Activated CD4-positive, alpha-beta T cell treated with anti-CD3 and anti-CD28 coated beads, Interleukin-2, amount 50 U/mL, for 1 hour (primary cell): ENCODE measurements at places on chromosomes 6 and 20.

- no peak for DNase-seq
Observed at GRCh38 chr6:39389484-39389767, 66.9 kb upstream of the KCNK16 start.

- no peak for DNase-seq
Observed at GRCh38 chr6:85096976-85097375, 332.6 kb upstream of the TBX18 start.

DNA sequence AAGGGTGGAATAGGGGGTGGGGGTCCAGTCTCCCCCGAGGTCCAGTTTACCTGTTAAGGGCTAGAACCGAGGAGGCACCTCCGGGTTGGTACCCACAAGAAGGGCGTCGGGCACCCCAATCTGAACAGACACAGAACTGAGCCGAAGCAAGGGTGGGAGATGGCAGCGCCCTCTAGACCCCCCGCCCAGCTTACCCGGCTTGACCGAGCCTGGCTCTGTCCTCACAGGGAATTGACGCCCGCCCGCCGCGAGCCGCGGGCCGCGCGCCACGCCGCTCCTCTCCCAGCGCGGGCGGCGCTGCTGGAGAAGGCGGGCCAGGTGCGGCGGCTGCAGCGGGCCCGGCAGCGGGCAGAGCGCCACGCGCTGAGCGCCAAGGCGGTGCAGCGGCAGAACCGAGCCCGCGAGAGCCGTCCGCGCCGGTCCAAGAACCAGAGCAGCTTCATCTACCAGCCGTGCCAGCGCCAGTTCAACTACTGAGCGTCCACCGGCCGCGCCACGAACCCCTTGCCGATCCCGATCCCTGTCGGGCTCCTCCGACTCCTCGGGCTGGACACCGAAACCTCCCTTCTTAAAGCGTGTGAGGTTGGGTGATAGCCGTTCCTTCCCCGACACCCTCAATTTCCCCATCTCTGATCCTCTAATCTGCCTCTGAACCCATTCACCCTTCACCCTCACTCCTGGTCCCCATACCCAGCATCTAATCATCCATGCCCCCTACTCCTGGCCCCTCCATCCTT is 5.9 kb downstream of the TP53INP2 start:
- no peak for DNase-seq

DNA sequence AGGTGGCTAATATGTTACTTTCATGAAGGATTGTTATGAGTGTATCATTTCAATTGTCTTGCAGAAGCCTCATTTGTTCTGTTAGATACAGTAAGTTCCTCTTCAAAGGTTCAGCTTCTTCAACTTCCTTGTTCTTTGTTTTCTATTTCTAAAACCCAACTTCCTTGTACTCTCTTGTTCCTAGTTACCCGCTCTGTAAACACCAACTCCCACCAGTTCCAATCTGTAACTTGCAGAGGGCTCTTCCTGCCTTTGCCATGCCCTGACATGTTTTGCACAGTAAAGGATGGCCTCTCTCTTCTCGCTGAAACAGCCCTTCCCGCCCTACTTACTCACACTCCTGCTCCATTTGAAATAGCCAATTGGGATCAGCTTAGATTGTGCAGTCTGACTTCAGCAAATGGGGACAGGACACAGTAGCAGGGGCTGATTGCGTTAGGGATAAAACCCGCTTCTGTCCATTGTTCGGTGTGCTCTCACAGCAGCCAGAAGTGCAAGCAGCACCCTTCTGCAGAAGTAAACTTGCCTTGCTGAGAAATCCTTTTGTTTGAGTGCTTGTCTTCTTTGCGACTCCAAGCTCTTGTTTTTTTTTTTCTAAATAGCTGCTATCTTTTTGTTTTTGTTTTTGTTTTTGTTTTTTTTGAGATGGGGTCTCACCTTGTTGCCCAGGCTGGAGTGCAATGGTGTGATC is 45.9 kb upstream of the POU5F1 start:
- DNase-seq = no peak

DNA sequence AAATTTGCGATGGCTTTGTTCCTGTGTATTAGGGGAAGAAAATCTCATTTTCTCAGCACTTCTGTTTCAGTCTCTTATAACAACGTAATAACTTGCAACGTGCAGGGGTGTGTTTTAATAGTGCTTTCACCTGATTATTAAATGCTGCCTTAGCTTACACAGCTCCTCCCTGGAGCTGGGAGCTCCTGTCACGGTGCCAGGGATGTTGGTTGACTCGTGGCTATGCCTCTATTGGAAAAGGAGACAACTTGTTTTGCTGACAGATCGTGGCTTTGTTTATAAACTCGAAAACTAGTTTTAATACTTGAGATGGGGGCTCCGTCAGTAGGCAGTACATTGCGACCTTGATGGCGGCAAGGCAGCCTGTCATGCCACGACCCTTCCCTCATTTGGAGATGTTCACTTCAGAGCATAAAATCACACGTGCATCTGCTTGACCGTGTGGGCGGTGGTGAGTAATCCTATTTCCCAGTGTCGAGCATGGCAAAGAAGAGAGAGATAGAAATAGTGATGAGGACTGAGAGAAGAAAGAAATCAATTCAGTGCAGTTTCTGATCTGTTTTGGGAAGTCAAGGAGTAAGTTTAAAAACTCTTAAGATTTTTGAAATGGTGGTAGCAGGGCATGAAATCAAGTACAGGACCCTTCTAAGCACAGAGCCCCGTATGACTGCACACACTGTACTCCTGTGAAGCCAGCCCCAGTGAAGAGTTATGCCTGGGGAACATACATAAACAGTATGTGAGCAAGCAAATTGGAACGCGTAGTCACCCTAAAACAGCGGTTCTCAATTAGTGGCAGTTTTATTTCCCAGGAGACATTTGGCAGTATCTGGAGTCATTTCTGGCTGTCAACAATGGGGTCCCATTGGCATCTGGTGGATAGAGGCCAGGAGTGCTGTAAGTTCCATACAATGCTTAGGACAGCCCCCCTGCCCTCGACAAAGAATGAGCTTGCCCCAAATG is 147.2 kb downstream of the DOK5 start:
- no peak for DNase-seq

DNA sequence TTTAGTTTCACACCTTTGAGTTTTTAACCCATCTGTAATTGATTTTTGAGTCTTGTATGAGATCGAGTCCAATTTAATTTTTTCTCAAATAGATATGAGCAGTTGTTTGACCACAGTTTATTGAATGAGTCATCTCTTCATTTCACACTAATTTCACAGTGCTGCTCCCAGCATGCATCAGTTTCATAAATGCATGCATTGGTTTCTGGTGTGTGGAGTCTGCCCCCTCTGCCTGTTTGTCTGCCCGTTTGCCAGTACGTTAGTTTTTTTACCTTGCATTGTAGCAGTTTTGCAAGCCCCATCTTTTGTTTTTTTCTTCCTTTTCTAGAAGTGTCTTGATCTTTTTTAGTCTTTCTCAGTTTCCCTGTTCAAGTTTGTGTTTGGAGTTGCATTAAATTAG is 11.9 kb downstream of the SLX4IP start:
- DNase-seq = peak; percentile 28

DNA sequence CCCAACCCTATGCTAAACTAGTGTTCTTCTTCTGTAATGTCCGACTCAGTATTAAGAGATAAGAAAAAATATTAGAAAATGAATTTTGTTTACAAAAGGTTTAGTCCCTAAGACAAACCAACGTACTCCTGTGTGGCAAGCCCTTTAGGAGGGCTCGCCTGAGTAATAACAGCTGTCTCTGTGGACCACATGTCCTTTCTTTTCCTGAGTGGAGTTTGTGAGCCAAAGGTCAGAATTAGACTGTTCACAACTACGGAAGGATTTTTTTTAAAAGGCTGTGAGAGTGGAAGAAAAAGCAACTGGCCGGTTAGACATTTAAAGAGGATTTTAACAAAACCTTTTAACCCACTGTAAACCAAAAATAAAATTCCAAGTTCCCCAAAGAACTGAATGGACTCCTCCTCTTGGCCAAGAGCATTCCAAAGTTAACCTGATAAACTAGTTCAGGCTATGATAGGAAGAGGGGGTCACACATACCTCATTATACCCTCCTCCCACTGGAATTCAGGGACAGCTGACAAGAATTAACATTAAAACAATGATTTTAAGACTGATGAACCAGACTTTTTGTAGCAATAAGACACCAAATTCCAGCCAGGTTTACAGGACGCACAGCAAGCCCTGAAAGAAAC is 43.5 kb downstream of the FAM184A start:
- DNase-seq = no peak

DNA sequence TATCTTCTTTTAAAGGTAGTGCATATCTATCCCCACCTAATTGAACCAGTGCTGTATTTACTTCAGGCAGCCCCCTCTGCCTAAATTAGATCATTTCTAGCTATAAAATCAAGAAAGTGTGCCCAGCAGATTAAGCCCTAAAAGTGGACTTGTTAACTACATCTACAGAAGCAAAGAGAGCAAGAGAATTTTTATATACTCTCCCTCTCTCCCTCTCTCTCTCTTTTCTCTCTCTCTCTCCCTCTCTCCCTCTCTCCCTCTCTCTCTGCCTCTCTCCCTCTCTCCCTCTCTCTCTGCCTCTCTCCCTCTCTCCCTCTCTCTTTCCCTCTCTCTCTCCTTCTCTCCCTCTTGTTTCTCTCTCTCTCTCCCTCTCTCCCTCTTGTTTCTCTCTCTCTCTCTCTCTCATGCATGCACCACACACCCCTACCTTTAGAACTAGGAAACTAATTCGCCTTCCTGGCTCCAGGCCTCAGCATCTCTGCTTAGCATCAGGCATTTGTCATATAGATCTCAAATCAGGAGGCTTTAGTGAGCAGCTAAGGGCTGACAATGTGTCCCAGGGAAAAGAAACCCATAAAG is 71.4 kb downstream of the FOXA2 start:
- DNase-seq = no peak

DNA sequence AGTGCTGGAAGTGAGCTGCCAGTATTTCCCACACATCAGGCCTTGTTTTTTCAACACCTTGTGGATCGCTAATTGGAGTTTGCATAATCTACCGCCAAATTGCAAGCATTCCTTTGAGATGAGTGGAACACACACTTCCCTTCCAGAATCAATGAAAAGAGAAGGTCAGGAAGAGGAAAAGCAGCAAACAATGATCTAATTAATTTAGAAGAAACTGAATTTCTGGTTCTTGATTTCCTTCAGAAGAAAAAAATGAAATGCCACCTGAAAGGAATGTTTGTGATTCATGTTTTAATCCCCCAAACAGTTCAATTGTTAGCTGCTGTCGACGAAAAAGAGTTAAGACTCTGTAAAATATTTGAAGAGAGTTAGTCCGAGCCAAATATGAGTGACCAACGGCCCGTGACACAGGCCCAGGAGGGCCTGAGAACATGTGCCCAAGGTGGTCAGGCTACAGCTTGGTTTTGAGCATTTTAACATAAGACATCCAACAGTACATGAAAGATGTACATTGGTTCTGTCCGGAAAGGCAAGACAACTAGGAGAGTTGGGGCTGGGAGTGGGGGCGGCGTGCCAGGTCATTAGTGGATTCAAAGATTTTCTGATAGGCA is 182.3 kb downstream of the MTFR2 start:
- no peak for DNase-seq

- DNase-seq = no peak
Observed at GRCh38 chr6:22328474-22328873, 31.6 kb upstream of the PRL start.

DNA sequence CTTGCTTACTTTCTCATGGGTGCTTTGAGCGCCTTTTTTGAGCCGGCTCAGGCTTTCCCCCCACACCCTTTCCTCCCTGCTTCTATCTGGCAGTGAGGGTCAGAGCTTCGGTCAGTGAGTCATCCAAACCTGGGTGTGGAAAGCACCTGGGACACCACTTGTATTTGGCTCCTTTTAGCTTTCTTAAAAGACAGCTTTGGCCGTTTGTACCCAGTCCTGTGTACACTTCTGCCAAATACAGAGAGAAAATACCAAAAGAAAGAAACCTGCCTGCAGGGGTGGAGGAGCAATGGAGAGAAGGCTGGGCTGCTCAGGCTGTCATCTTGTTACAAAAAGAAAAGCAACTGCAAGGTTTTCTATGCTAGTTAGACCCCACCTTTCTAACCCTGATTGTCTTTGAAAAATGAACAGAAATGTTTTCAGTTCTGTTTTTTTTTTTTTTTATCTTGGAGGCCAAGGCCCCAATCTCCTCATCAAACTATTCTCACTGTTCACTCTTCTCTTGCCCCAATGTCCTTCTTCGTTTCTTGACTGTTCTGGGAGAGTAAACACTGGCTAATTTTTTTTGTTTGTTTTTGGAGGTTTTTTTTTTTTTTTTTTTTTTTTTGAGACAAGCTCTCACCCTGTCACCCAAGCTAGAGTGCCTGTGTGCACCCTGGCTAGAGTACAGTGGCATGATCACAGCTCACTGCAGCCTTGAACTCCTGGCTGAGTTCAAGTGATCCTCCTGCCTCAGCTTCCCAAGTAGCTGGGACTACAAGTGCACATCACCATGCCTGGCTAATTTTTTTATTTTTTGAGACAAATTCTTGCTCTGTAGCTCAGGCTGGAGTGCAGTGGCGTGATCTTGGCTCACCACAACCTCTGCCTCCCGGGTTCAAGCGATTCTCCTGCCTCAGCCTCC is 76.4 kb downstream of the SSR1 start:
- no peak for DNase-seq

GRCh38 chr6:15081447-15081846 is 164.4 kb upstream of the JARID2 start:
- no peak for DNase-seq

- DNase-seq = peak; percentile 13
Observed at GRCh38 chr6:80133020-80133419, 26.5 kb downstream of the BCKDHB start.

DNA sequence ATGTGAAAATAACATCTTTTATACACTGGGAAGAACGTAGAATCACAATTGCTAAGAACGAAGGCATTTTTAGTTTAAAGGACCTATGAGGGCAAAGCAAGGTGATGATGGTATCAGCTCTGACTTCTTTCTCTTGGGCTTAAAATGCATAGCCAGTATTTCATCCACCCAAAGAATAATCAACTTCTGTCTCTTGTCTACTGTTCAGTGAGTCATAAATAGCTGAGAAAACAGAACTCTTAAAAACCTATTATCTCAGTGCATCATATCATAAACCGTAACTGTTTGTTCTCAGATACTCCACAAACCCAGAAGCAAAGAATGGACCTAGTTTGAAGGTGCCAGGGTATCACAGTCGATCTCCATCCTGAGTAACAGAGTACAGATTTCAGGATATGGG is 5.2 kb downstream of the PHF10 start:
- no peak for DNase-seq

- DNase-seq = no peak
Observed at GRCh38 chr20:24870881-24871280, 78.2 kb upstream of the CST7 start.

- no peak for DNase-seq
Observed at GRCh38 chr20:24968278-24968800, 19.3 kb downstream of the CST7 start.

GRCh38 chr6:118677193-118677592 is 25.8 kb upstream of the CEP85L start:
- no peak for DNase-seq

- no peak for DNase-seq
Observed at GRCh38 chr6:170293341-170294231, 2.7 kb upstream of the DLL1 start.
